Activated naive CD4-positive, alpha-beta T cell treated with anti-CD3 and anti-CD28 coated beads, Interleukin-2, amount 10 ng/mL, durations not matched to agents 5 hours and 36 hours (primary cell): ENCODE measurements at places on chromosomes 4 and X. TPM values are rescaled to one million over a fixed set of nuclear protein-coding genes. Genes with fewer than 3 reads are reported as not detected.

Gene OTC
- not detected for total RNA-seq

Gene SOD3
- total RNA-seq: not detected

Gene NMU
- not detected for total RNA-seq

Gene CXCL6
- not detected for total RNA-seq

Gene AMBN
- total RNA-seq: not detected

Gene SMPX
- total RNA-seq: not detected

Gene CCDC149
- not detected for total RNA-seq
